ENCODE measurements at places on chromosomes 13 and 19. TPM values are rescaled to one million over a fixed set of nuclear protein-coding genes. Genes with fewer than 3 reads are reported as not detected.

The C1QTNF9B gene
- not detected for total RNA-seq

The KRI1 gene
- 9.3 TPM for total RNA-seq

The SULT2B1 gene
- not detected for total RNA-seq

The SPRY2 gene
- total RNA-seq: 16.5 TPM

Data from thoracic aorta endothelial cell (primary cell).